Activated CD8-positive, alpha-beta memory T cell treated with anti-CD3 and anti-CD28 coated beads, Interleukin-2, amount 10 ng/mL, durations not matched to agents 7 days and 5 days (primary cell): ENCODE measurements at places on chromosomes 2 and 18.

DNA sequence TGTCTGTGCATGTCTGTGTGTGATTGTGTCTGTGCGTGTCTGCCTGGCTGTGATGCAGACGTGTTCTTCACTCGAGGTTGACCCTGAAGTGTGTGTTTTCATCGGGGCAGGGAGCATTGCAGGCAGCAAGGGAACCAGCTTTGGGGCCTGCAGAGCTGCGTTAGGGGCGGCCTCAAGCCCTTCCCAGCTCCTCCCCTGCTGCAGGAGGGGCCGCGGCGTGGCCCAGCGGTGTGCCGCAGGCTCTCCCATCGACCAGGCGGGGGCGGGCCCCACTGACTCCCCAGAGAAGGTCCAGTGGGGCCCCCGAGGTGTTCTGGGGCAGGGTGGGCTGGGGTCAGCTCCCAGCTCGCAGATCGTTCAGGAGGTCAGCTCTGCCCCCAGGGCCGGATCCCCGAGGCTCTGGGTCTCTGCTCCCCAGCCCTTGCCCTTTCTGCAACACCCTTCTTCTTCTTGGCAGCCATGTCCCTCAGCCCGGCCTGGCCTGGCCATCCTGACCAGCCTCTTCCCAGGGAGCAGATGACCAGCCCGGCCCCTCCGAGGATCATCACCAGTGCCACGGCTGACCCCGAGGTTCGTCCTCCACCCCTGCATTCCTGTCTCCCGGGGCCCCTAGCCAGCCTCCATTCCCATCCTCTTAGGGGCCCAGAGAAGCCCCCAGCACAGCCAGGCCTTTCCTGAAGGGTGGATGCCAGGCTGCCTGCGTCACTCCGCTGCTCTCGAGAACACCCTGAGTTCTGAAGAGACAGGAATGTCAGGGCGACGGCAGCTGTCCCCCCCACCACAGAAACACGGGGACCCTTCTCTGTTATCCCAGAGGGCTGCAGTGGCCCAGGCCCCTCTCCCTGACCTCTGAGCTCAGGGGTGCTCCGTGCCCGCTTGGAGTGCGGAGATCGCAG lies 11.1 kb upstream of the KLHL30 start:
- DNase-seq = no peak

GRCh38 chr2:238573916-238574315 lies 147.2 kb downstream of the ASB1 start:
- no peak for DNase-seq

DNA sequence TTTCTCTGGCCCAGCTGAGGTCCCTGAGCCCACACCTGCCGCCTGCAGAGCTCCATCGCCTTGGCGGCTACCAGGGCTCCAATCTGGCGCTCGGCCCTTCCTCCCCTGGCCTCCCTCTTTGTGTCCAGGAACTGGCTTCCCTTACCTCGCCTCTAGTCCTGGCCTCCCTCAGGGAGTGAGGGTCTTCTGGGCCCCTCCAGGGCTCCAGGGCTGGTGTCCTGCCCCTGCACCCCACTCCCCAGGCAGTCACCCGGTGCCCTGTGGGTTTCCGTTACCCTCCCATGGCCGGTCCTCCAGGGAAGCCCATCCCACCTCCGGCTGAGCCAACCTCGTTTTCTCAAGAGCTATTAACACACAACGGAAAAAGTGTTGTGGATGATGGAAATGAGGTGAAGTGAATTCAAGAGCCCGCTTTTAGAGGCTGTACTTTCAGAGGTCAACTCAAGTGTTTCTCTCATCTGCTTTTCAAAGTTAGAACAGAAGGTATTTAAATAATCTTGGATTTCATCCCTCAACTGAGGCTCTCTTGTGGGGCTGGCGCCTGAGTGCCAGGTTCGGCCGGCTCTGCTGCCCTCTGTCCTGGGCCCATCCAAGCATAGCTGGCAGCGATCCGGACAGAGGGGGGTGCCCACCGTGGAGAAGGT lies 131.9 kb downstream of the ASB1 start:
- no peak for DNase-seq

DNA sequence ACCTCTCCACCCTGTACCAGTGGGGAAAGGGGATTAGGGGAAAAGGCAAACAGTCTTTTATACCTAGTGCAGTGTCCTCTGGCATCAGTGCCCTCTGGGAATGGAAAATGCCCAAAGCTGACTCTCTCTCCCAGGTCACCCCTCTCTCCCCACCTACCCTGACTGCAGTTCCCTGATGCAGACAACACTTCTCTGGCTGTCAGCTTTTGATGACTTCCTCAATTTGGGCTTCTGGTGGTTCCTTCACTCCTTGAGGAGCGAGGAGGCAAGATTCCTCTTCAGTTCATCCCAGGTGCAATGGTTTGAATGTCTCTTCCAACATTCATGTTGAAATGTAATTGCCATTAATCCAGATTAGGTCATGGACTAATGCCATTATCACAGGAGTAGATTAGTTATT lies 19.7 kb upstream of the PPM1B start:
- DNase-seq = no peak

GRCh38 chr2:232412986-232413385 lies 6.3 kb downstream of the ALPG start:
- DNase-seq = no peak

GRCh38 chr2:8805278-8806210 lies 31.9 kb downstream of the KIDINS220 start:
- DNase-seq = no peak

GRCh38 chr2:196337208-196337953 lies 166.0 kb upstream of the STK17B start:
- no peak for DNase-seq

DNA sequence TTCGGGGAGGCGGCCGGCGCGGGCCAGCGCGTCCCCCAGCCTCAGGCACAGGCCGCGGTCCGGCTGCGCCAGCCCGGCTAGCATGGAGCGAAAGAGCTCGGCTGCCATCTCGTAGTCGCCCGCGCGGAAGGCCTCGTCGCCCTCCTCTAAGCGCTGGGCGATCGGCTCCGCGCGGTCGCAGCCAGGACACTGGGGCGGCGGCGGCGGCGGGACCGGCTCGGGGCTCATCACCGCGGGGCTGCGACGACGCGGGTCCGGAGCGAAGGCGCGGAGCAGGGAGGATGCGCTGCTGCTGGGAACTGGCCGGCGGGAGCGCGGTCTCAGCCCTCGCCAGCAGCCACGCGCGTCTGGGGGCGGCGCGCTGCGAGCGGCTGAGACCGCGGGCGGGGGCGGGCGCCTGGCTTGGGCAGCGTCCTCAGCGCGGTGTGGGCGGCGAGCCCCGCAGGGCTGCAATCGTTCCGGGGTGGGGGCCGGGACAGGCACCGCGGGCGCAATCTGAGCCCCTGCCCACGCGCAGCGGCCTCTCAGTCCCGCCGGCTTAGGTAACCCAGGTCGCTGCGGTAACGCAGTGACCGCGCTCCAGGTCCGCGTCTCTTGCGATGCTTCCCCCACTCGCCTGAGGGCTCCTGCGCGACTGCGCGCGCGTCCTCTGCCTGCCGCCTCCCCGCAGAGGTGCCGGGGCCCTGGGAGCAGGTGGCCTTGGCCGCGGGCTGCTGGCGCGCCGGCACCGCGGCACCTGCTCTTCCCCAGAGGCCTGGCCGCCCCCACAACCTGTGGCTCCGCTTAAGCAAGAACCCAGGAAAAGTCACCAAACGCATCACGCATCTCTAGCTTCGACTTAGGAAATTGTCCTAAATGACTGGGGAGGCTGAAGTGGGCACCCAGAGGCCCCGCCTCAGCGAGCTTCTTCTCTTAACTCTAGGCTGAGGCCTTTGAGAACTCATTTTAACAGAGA lies at the start of gene LONRF2:
TSS of gene LONRF2 (minus strand) at position 636 of the 955 bp plus-strand sequence. CDS start at position 228, 408 bp downstream.
- no peak for DNase-seq

DNA sequence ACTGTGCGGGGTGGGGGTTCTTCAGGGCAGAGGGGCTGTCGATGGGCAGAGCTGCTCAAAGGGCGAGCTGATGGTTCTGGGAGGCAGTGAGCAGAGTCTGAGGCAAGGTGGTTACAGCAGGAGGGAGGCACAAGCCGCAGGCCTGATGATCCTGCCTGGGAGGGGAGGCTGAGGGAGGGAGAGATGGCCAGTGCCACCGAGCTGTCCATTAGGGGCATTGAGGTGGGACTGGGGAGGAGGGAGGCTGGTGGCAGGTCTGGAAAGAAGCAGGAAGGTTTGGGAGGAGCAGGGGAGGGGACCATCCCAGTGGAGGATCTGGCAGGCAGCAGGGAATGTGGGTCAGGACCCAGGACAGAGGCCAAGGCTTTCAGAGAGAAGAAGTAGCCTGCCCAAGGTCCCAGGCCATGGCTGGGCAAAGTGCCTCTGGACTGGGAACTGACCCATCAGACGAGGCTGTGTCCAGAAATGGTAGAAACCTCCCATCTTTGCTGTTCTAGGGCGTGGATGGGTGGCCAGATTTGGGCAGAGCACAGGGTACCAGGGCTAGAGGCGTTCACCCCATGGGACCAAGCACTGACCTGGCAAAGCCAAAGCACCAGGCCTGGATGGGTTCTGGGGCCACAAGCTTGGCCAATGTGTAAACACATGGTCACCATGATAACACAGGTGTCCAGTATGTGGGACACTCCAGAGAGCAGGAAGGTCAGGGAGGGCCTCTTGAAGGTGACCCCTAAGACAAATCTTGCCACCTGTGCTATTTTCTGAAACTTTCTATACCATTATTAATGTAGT lies 55.5 kb downstream of the INHBB start:
- DNase-seq = peak; percentile 18

DNA sequence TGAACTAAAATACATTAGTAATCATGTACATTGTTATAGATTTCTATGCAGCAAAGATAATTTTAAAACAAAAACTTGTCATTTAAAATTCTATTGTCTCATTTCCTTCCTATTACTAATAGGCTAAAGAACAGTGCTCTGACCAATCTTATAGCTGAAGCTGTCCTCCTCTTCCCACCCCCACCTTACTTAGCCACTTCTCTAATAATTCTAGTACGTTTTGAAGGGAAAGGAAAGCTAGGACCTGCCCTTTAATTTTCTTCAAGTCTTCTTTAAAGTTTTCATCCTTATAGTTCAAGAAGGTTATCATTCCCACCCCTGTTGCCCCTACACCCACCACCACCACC lies 121.6 kb downstream of the RBMS1 start:
- DNase-seq = no peak

DNA sequence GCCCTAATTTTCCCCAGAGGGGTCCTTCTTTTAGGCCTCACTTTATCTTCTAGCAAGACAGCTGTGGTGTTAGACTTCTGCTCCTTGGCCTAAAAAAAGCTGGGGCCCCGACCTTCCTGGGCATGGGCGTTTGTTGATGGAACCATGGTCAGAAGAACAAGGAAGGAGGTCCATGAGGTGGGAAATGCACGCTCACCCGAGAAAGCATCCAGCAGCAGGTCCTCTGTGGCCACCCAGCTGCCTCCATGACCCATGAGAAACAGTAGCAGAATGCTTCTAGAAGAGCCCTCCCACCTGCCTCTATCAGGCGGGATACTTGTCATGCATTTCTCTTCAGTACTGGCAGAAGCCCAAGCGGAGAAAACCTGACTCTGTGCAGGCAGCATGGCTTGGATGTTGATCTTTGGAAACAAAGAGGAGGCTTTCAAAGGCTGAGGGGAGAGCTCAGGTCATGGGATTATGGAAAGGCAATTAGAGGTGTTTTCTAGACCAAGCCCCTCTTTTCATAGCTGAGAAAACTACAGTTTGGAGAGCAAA lies 249.1 kb downstream of the FAM210A start:
- no peak for DNase-seq

GRCh38 chr2:33489835-33490431 lies 13.5 kb downstream of the RASGRP3 start:
- no peak for DNase-seq

- DNase-seq = no peak
Measured at GRCh38 chr2:73239776-73240175, 5.7 kb downstream of the CCT7 start.

- no peak for DNase-seq
Measured at GRCh38 chr2:23751747-23752265, 175.1 kb downstream of the ATAD2B start.

GRCh38 chr18:76518860-76519538 lies 24.0 kb upstream of the ZNF516 start:
- DNase-seq = no peak

GRCh38 chr18:30175621-30176225 lies 866.8 kb downstream of the DSC3 start:
- DNase-seq = no peak

- DNase-seq = no peak
Measured at GRCh38 chr2:195094330-195094729, 562.7 kb upstream of the SLC39A10 start.

DNA sequence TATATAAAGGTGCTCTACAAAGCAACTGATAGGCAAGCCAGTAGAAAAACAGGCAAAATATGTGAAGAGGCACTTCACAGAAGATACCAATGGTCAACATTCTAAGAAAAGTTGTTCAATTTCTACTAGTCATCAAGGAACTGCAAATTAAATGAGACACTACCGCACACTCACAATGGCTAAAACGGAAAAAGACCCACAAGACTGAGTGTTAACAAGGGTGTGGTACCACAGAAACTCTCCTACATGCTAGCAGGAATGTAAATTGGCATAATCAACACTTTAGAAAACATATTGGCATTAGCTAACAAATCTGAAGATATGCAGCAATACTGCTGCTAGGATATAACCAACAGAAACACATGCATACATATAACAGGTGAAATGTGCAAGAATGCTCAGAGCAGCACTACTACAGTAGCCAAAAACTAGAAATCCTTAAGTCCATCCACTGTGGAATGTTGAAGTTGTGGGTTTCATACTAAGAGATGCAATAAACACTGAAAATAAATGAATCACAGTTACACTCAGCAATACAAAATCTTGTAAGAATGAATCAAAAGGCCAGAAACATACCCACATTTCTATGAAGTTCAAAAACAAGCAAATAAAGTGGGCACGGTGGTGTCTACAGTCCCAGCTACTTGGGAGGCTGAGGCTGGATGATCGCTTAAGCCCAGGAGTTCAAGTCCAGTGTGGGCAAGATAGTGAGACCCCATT lies 9.2 kb downstream of the RNU4ATAC start:
- no peak for DNase-seq

- no peak for DNase-seq
Measured at GRCh38 chr2:192073878-192074277, 120.9 kb downstream of the TMEFF2 start.

DNA sequence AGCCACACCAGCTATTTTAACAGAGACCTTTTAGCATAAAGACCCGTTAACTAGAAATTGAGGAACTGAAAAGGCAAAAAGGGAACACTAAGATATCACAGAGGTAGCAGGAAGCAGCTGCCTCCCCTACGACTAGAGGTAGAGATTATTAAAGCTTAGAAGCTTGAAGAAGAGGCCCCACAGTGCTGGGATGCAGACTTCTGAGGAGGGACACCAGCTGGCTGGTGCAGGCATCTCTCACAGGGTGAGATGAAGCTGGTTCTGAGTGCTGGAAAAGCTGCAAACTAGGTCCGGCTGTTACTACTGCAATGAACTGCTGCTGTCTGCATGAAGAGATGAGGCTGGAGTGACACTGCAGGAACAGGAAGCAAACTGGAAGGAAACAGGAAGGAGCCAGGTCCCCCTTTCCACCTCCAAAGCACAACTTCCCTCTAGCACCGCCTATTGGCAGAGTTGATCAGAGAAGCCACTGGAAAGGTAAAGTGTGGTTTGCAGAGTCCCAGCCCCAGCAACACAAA lies 61.2 kb upstream of the MRPS9 start:
- DNase-seq = no peak

- peak; percentile 39 for DNase-seq
Measured at GRCh38 chr2:3728104-3729054, 25.0 kb downstream of the DCDC2C start.

- DNase-seq = no peak
Measured at GRCh38 chr2:185245216-185245615, 493.4 kb upstream of the FSIP2 start.
